ENCODE measurements at places on chromosomes 5 and 9.

DNA sequence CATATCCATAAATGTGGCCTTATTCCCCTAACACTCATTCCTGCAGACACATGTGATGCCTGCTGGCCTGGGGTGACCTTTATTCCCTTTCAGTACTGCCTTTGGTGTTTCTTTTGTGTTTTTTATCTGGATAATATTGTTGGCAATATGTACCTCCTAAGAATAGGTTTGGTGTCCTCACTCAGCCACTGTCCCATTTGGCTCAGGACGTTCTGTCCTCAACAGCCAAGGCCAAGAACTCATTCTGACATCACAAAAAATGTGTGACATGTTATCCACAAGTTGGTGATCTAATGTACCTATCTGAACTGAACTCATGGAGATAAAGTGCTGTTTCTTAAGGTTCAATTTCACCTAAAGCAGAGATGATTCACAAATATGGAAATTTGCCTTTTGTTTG is 142.9 kb upstream of the GRAMD2B start:
- no peak for DNase-seq

DNA sequence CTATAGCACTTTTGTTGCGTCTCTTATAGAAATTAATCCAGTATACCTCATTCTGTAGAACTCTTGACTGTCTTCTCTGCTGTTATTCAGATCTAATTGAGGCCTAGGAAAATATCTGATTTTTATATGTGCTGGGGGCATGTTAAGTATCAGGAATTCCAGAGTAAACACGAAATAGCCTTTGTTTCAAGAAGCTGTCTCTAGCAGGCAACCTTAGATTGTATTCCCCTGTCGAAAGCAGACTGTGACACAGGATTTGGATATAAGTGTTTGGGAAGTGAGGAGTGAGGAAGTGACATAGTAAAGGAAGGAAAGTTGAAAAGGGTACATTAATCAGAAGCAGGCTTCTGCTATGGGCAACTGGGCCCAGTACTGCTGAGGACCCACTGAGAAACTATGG is 72.1 kb upstream of the RASA1 start:
- DNase-seq: no peak

DNA sequence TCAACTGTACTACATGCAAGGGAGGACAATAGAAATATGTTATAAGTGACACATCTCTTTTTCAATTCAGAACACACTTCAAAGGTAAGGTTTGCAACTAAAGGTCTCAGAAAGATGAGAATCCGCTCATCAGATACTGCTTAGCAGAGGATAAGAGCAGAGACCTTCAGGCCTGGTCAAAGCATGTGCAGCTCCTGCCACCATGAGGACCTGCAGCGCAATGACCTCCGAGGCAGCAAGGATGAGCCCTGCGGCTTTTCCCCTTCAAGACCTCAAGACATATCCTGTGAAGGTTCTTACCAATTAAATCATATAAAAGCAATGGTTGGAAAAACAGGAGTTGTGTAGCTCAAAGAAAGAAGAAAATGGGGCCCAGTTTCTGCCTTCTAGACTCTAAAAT is 135.8 kb downstream of the TRIM36 start:
- DNase-seq: no peak

GRCh38 chr9:116849721-116850120 is 162.6 kb downstream of the TRIM32 start:
- no peak for DNase-seq

DNA sequence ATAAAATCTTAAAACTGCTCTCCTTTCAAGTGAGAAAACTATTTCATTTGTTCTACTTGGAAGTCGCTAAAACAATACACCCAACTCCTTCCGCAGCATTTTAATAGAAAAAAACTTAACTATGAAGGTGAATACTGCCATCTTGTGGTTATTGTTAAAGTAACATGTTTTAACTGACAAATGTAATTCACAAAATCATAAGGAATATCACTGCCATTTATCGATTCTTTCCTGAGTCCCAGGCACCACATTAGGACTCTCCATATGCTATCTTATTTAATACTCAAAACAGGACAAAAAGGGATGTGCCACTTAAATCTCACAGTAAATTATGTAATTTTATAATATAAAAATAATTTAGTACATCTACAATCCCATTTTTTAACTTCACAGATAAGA is 130.5 kb upstream of the ITGA1 start:
- no peak for DNase-seq

GRCh38 chr5:158212917-158213316 is 354.0 kb upstream of the CLINT1 start:
- no peak for DNase-seq

Measured in stimulated activated CD4-positive, alpha-beta T cell treated with anti-CD3 and anti-CD28 coated beads, TNF-alpha, amount 100 ng/mL, for 4 hours (primary cell).